ENCODE measurements at places on chromosomes 7 and 10.
A peak's percentile ranks its signal among the peaks of the same experiment; 100 is the strongest.

DNA sequence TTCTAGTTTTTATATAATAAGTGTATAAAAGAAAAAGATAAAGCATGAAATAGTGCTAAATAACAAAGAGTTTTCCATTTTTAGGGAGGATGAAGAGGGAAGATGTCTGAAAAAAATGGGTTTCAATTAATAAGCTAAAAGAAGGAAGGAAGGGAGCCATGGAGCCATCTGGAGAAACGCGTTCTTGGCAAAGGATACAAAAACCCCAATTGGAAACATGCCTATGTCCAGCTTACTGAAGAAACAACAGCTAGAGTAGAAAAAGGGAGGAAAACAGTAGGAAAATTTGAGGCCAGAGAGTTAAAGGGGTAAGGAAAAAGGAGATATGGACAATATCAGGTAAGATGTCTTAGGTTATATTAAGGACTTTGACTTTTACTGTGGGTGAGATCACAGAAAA, 416.2 kb upstream of the GHITM start:
- DNase-seq, result no peak

DNA sequence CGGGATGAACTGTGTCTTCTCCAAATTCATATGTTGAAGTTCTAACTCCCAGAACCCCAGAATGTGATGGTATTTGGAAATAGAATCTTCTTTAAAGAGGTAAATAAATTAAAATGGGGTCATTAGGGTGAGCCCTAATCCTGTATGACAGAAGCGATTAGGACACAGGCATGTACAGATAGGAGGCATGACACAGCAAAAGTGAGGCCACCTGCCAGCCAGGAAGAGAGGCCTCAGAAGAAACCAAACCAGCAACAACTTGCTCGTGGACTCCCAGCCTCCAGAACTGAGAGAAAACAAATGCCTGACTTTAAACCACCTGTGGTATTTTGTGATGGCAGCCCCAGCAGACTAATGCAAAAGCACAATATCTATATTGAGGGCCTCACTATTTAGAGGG, 214.3 kb downstream of the NEBL start:
- no peak for DNase-seq

- no peak for DNase-seq
These were observed 50.1 kb downstream of the NSUN6 start for GRCh38 chr10:18601321-18601720.

- no peak for DNase-seq
These were observed 71.0 kb downstream of the PAXIP1 start for GRCh38 chr7:154931906-154932305.

- no peak for DNase-seq
These were observed 6.4 kb downstream of the USP54 start for GRCh38 chr10:73584737-73585136.

DNA sequence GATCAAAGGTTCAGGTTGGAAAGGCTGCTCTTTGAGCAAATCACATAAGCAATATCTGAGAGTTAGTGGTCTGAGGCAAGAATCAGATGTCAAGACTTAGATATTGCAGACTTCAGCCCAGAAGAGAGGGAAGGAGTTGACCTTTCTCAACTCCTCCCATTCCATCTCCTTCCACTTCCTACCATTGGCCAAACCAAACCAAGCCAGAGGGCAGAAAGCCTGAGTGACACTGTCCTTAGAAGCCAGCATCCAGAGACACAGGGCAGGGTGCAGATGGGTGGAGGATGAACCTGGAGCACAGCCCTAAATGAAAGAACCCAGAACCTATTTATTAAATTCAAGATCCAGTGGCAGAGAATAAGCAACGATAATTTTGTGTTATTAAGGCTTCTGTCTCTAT, 180.5 kb downstream of the HIBADH start:
- DNase-seq, result no peak

- DNase-seq, result no peak
These were observed 30.0 kb downstream of the LAMB1 start for GRCh38 chr7:107972941-107973376.

DNA sequence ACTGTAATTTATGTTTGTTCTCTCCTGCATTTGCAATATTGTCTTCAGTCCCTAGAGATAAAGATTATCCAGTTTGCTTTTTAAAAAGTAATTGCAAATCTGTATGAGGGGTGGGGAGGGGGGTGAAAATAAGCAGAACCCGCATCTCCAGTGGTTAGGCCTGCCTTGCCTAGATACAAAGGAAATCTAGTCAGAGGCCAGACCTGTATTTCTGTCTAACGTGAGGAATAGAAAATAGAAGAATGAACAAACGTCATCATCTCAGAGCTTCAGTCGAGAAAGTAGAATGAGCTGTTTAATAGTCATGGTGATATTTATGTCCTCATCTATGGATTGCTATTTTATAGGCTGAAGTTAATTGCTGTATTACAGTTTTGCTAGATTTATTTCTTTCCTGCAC, 284.2 kb downstream of the BICC1 start:
- no peak for DNase-seq

DNA sequence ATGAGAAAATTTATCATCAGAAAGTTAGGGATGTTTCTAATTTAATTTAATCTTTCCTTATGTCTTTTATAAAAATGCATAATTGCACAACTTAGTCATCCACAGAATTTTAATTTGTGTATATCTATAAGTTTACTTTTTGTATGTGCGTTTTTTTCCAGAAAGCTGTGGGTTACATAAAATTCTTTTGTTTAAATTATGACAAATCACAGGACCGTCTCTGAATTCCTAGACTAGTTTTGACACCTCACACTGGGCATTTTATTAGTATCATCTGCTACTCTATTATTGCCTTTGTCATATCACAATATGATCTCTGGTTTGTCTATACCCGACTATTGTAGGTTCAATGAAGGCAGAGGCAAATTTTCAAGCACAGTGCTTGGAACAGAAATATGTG, 482.4 kb upstream of the SEMA3D start:
- DNase-seq, result no peak

- DNase-seq, result peak; percentile 61
These were observed 58.4 kb upstream of the MYO3A start for GRCh38 chr10:25875556-25876165.

- DNase-seq, result peak; percentile 85
These were observed 9.6 kb downstream of the PSD start for GRCh38 chr10:102408728-102409603.

DNA sequence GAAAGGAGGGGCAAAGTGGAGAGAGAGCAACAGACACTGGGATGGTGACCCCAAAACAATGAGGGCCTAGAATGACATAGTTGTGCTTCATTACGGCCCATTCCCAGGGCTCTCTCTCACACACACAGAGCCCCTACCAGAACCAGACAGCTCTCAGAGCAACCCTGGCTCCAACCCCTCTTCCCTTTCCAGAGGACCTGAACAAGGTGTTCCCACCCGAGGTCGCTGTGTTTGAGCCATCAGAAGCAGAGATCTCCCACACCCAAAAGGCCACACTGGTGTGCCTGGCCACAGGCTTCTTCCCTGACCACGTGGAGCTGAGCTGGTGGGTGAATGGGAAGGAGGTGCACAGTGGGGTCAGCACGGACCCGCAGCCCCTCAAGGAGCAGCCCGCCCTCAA, 20.7 kb downstream of the PRSS2 start:
- DNase-seq, result no peak

DNA sequence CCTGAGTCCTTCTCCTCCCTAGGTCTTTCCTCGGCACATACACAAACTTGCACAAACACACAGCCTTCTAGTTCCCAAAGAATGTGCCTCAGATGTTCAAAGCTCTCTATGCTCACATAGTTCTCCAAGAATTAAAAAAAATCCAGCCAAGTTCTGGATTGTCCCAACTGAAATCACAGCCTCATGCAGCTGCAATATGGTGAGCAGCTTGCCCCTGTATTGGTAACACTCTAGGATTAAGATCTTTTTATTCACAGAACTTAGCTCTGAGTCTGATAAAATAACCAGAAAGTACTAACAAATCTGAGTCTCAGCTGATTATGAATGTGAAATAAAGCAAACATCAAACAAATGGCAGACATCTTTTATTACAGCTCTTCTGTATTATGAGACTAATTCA, 604.8 kb upstream of the PFKP start:
- DNase-seq, result no peak

DNA sequence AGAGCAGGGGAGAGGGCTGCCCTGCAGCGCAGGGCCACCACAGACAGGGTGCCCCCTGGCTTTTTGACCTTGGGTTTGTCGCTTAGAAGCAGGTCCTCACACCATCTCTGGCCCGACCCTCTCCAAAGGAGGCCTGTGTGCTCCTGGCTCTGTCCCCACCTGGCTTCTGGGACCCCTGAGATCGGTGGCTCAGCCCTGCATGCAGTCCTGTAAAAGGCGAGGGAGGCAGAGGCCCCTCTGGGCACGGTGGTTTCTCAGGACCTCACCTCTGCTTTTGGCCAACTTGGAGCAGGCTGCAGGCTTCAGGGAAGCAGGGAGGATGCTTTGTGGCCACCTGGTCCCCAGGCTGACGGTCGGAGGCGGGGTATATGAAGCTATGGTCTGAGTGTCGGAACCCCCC, 21.4 kb downstream of the WDR86 start:
- no peak for DNase-seq

- no peak for DNase-seq
These were observed 6.0 kb upstream of the LMBR1 start for GRCh38 chr7:156898938-156899337.

DNA sequence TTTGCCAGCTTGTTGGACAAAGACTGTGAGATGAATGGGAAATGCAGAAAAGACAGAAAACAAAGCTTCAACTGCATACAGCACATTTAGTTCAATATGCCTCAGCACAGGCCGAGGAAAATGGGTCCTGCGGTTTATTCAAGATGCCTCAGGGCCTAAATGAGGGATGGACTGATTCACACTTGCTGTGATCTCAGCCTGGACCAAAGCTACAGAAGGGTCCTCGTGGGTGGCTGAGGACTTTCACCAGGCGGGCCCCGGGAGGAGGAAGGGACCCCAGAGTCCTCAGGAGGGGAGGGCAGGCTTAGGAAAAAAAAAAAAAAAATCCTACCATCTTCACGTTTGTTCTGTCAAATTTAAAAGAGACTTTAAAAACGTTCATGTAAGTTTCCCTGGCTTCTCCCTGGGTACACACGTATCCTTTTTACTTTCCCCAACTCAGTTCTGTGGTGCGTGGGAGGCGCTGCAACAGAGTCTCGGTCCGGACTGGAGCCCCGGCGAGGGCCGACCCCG, 624 bp upstream of the ZNF783 start:
- DNase-seq, result no peak

GRCh38 chr7:44960011-44960580, 18.7 kb downstream of the MYO1G start:
- no peak for DNase-seq

GRCh38 chr7:47893238-47893637, 55.0 kb downstream of the PKD1L1 start:
- no peak for DNase-seq

DNA sequence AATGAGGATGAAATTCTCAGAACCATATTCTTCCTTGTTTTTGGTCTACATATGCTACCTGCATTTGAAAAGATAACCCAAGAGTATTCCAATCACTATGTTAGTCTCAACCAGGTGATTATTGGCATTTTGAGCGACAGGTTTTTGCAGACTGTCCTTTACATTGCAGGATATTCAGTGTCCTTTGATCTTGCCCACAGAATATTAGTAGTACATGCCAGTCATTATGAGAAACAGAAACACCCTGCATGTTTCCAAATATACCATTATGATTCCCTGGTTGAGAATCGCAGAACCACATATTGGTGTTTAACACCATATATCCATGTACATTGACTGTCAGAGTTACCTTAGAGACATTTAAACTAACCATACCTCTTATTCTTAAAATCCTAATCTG, 30.6 kb downstream of the TMEM243 start:
- no peak for DNase-seq

DNA sequence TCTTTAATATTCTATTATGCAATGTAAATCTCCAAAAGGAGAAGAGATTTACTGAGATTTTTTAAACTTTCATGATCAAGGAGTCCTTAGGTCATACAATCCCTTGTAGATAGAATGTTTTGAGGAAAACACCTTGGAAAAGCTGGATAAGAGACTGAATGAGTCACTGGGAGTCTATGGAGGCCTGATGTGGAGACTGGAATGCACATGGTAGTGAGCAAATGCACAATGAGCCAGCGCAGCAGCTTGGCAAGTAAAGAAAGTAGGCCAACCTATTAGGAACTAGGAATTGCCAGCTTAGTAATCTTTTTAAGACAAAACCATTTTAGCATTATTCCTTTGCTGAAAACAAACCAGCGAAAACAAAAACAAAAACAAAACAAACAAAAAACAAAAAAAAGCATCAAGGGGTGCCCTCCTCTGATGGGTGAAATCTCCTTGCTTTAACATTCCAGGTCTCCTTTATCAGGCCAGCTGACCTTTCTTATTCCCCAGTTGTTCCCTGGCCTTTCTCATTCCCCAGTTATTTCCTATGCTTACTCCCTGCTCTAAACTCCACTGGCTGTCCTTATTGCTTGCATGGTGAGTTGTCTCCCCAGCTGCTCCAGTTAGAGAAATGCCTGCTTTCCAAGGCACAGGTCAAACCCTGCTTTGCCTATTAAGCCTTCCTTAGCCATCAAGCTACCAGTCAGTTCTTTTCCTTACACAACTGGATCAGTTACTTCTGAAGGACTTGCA, 135.8 kb downstream of the PLCE1 start:
- no peak for DNase-seq

DNA sequence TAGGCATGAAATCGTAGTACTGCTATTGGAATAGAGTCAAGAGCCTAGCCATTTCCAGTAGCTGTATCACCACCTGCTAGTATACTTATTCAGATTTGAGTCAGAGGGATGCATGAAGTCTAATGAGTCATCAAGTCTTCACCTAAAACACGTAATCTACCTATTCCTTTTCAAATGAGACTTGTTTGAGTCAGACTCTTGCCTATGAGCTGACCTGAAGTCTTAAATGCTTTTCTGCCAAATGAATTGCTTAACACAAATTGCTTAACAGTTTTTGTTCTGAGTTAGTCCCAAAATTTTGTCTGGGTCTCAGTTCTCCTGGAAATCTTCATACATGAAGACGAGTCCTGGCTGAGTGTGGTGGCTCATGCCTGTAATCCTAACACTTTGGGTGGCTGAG, 165.2 kb downstream of the GNAT3 start:
- no peak for DNase-seq

- DNase-seq, result no peak
These were observed 662.0 kb upstream of the FOXK1 start for GRCh38 chr7:4020086-4020485.

DNA sequence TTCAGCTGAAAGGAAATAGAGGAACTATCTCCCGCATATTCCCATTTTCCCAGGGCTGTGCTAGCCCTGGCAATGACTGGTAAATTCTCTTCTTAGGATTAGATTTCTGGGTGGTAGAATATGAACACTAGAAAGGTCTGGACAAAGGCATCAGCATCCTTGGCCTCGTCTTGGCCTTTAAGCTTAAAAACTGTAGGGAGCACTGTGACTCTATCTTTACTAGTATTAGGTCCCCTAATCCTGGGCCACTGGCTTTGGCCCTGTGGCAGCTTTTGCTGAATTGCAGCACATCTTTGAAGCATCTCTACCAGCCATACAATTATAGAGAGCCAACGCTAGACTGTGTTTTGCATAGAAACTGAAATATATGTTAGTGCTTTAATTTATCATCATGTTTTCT, 41.5 kb upstream of the EBLN1 start:
- DNase-seq, result no peak
